ENCODE measurements at places on chromosomes 5 and 9.

DNA sequence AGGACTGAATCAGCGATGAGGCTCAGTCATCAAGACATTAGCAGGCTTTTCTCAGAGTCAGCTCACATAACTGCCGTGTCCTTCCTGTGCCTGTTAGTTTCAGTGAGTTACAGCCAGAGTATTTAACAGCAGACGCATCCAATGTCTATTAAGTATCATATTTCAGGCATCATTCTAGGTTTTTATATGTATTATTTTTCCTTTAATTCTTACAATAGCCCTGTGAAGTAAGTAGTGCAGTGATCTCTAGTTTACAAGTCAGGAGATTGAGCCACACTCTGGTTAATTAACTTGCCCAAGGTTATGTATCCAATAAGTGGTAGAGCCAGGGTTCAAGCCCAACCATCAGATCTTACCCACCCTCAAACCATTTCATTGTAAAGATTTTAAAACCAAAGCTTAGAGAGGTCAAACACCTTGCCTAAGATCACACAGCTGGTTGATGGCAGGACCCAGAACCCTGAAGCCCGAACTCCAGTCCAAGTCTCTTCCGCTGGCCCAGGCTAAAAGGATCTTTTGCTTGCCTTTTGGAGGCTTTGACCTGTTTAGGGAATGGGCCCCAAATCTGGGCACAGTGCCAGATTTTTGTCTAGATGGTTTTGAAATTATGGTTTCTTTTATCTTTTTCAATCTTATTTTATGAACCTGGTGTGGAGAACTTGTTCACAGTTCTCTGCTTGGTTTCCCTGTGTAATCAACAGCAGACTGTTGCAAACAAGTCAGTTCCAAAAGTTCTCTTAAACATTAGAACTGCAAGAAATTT is 261.2 kb upstream of the CLINT1 start:
- DNase-seq = peak; percentile 36

DNA sequence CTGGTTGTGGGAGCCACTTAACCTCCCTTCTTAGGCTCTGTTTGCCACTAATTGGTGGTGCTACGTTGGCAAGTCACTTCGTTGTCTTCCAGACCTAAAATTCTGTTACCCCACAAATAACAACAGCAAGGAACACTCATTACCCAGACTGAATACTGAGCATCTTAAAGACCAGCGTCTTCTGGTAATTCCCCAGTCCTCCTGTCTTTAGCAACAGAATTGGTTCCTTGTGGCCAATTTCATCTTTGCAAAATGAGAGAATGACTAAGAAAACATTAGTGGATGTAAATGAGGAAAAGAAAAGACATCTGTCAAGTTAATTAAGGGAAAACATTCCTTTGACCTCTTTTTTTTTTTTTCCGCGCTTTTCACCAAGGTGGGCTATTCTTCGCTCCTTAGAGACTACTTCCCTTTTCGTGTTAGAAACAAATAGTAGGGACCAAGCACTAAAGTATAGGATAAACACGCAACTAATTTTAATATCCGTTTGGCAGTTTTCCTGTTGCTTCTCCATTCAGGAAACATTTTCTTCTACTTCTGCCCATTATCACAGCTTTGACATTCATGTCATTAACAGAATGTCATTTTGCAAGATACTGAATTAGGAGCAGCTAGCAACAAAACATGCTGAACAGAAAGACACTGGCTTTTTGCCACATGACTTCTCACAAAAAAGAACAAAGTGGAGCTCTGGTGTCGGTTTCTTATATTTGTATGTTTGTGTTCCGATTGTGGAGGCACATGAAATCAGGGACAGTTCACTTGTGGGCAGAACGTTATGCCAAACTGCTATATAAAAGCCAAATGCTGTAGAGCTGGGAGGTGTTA is 154.2 kb downstream of the CD180 start:
- DNase-seq = no peak

GRCh38 chr9:38007016-38007415 is 62.0 kb downstream of the SHB start:
- no peak for DNase-seq

- DNase-seq = no peak
Measured at GRCh38 chr9:22425551-22425950, 21.1 kb upstream of the DMRTA1 start.

- no peak for DNase-seq
Measured at GRCh38 chr5:31421806-31422586, 109.9 kb downstream of the DROSHA start.

- DNase-seq = no peak
Measured at GRCh38 chr5:71880536-71880935, 161.5 kb downstream of the CARTPT start.

DNA sequence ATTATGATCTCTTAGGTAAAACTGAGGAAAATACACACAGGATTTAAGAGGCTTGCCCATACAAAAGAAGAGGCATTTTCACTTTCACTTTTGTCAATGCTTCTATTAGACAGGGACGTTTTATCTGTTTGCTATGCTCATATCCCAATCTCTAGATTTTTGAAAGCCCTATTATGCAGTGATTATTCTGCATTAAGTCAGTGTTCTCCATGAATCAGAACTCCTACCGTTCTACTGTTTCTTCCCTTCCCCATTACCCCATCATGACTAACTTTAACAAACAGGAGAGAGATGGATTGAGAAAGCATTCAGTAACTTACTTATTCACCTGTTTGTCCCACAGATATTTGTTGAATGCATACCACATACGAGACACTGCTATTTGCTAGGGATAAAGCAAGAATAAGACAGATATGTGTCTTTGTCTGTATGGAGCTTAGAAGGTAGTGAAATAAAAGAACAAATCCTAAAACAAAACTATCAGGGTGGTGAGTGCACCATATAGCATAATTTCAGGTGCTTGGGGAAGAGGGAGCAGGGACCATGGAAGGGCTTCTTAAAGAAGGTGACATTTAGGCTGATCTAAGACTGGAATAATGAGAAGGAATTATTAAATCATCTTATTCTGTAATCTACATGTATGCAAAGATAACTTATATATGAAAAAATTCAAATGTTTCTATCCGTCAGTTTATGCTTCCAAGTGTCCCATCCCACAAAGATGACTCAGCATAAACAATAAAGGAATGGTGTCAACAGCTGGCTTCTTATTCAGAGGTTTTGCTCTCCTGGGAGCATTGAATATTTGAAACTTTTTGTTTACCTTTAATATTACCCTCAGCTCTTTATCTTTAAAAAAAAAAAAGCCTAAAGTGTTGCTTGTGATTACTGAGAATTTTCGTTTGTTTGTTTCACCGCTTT is 328.1 kb downstream of the HINT1 start:
- DNase-seq = no peak

GRCh38 chr9:76114144-76114543 is 223.7 kb downstream of the PCSK5 start:
- no peak for DNase-seq

GRCh38 chr9:107983181-107983603 is 493.6 kb upstream of the KLF4 start:
- no peak for DNase-seq

DNA sequence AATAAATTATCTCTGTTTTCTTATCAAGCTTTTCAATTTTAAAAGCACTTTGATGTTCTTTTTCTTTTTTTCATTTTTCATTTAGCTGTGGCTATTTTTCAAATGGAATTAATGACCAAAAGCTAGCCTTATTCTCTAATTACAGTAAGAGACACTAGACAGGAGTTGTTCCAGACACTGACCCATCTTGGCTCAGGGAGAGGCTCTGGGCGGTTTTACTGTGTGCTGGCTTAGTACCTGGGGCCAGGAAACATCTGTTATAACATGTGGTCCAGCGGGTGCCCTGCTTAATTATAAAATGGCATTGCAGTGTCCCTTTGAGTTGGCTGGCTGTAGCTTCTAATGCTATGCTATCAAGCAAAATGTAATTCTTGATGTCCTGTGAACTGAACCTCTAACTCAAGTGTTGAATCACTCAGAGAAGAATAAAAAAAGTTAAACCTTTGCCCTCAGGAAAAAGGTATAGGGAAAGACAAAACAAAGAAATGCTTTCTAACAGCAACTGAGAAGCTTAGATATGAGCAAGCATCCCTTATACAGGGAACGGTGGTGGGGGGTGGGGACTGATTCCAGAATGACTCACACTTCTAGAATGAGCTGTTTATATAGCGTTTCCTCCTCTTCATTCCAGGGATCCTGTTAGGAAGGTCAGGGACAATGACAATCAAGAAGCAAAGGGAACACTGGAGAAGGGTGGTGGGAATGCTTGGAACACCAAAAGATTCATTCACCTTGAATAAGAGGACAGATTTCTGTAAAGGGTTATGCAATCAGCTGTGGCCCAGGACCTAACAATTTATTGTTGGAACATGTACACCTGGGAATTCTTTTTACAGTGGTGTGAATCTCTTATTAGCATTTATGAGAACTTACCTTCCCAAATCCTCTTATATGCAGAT is 58.7 kb upstream of the NFIB start:
- DNase-seq = no peak

- DNase-seq = no peak
Measured at GRCh38 chr5:107342371-107342770, 328.4 kb downstream of the EFNA5 start.

DNA sequence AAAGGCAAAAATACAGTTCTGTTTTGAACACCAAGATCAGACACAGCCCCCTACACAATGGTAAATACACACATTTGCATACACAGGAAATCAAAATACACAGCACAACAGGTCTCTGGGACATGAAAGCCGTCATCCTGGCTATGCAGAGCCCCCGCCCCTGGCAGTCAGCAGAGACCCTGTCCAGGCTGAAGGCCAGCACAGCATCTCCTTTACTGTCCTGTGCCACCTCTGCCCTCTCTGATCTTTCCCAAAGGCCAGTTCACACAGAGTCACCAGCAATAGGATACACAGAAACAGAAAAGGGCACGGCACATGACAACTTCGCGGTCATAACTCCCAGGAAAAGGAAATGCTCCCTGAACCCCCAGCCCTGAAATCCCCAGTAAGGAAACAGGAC is 34.2 kb upstream of the SMU1 start:
- no peak for DNase-seq

DNA sequence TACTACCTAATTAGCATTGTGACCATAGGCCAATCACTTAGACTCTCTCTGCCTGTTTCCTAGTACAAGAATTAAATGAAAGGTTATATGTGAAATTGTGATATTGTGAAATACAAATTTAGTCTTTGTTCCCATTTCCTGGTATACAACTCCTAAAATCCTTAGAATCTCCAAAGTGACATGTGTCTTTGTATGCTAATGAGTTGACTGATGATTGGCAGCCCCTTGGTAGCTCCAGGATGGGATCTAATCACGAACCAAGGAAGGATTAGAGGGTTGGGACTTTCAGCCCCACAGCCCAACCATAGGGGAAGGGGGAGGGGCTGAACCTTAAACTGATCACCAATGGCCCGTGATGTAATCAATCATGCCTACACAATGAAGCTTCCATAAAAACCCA is 31.6 kb downstream of the ATP6V0E1 start:
- no peak for DNase-seq

DNA sequence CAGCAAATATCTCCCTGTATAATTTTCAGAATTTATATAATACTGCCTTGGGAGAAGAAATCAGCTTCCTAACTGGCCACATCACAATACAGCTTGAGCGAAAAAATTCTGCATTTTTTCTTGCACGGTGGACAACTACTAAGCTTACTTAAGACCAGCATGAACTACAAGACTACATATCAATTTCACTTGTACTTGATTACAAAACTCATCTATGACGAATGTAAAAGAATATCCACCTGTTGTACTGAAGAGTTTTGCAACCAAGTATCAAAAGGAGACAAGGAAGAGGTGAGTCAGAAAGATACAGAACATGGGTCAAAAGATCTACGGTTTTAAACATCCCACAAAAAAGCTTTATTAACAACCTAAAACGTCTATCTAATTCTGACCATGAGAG is 279.4 kb downstream of the BNC2 start:
- DNase-seq = no peak

DNA sequence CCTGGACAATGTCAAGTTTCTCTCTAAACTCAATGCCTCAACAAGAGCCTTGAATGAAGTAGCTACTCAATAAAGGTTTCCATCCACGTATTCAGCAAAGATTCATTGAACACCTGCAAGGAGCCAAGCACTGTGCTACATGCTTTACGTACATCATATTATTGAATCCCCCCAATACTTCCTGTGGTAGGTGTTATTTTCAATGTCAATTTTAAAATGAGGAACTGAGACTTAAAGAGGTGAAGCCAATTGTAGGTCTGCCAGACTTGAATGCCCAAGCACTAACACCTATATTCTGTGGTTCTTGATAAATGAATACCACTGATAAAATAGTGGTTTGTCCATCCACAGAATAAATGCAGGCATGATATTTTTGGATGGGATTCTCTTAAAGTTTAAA is 162.3 kb downstream of the DRD1 start:
- DNase-seq = no peak

DNA sequence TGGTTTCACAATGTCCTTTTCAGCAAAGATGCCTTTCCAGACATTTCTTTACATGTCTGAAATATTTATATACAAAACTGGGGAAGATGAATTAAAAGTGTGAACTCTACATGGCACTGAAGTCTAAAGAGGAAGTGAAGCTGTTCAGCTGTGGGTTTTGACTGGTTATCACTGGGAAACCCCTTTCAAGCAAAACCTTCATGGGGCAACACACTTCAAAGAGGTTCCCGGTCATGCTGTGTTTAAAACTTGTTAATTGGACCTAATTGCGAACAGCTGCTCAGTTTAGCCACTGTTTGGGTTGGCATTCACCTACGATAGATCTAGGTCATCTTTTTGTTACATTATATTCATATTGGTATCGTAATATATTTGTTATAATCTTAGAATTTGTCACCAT is 20.0 kb upstream of the GDNF start:
- DNase-seq = no peak

- DNase-seq = no peak
Measured at GRCh38 chr5:61878471-61878870, 427.5 kb upstream of the KIF2A start.

- no peak for DNase-seq
Measured at GRCh38 chr9:124439086-124439485, 11.2 kb upstream of the ADGRD2 start.

GRCh38 chr9:87712801-87713277 is 13.1 kb upstream of the CTSL start:
- DNase-seq = no peak

GRCh38 chr9:72958485-72959281 is 5.8 kb upstream of the ALDH1A1 start:
- DNase-seq = no peak

GRCh38 chr9:114655689-114656088 is 1.9 kb downstream of the TEX53 start:
- peak; percentile 37 for DNase-seq

- DNase-seq = no peak
Measured at GRCh38 chr9:22227986-22228385, 218.6 kb upstream of the DMRTA1 start.

DNA sequence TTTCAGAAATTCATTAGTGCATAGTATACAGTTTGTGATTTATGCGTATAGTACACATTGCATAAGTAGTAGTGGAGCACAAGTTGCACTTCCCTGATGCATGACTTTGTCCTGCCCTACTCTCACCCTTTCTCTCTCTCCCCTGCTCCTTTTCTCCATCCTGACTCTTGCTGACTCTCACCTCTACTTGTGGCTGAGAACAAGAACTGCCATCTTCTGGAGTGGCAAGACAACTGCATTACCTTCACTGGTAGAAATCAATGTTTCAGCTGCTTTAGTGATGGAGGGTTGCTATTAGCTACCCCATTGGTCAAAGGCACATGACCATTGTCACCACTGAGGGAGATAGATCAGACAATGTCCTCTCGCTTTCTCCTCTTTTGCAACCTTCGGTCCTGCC is 26.9 kb downstream of the SPEF2 start:
- no peak for DNase-seq

GRCh38 chr5:64637144-64637543 is 53.2 kb upstream of the SHISAL2B start:
- DNase-seq = no peak

GRCh38 chr5:88021141-88021540 is 247.5 kb downstream of the TMEM161B start:
- DNase-seq = no peak
